ENCODE measurements at places on chromosomes 2 and 18.

GRCh38 chr2:25062511-25062917 is 20.6 kb downstream of the EFR3B start:
- no peak for DNase-seq

- no peak for DNase-seq
Measured at GRCh38 chr2:53856272-53856671, 3.5 kb downstream of the GPR75 start.

- DNase-seq: no peak
Measured at GRCh38 chr2:120876526-120877280, 141.0 kb downstream of the GLI2 start.

DNA sequence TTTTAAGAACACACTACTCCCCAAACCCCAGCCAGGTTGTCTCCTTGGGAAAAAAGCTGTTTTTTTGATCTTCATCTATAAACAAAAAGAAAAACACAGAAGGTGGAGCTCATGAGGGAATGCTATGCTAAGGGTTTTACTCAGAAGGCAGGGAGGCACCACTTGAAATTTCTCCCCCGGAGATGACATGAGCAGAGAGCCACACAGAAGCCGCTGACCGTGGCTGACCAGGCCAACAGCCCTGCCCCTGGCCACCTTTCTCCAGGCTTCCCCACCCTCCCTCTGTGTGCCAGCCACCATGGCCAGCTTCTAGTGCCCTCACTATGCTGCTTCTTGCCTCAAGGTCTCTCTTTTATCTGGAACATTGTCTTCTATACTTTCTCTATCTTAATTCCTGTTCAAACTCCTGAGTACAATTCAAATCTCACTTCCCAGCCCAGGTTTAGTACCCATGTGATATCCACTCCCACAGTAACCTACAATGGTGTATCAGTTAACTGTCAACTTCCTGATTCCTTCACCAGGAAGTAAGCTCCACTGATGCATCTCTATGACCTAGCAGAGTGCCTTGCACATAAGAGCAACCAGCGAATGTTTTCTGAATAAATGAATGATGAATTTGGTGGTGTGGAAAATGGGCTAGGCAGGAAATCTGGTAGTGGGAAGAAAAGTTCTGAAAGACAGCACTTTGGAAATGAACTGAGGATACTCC is 15.3 kb downstream of the LAPTM4A start:
- DNase-seq: no peak

- DNase-seq: no peak
Measured at GRCh38 chr2:98300141-98300874, 45.9 kb upstream of the CNGA3 start.

GRCh38 chr18:47342566-47342965 is 91.1 kb upstream of the SKOR2 start:
- DNase-seq: no peak

- DNase-seq: no peak
Measured at GRCh38 chr2:108884619-108885018, 98.0 kb downstream of the CCDC138 start.

GRCh38 chr18:30971338-30971956 is 71.1 kb downstream of the DSC3 start:
- DNase-seq: peak; percentile 32

GRCh38 chr2:109452318-109453305 is 161.2 kb downstream of the SEPTIN10 start:
- no peak for DNase-seq

- DNase-seq: no peak
Measured at GRCh38 chr2:208315081-208315788, 49.2 kb downstream of the PIKFYVE start.

- no peak for DNase-seq
Measured at GRCh38 chr2:129781749-129782632, 197.5 kb upstream of the RAB6C start.

DNA sequence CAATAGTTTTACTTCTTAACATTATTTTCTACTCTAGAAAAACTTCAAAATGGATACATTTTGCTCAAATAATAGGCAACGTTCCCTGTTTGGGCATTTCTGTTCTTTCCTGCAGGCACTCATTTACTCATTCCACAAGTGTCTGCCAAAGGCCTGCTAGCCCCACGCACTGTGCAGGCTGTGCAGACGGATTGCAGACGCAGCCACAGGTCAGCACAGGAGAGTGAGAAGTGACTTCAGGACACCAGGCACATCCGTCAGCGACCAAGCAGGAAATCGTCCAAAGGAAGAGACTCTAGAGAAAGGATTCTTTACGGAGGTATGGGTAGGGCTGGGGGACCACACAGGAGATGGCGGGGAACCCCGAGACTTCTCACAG is 103.0 kb upstream of the AGAP1 start:
- DNase-seq: no peak

- DNase-seq: no peak
Measured at GRCh38 chr2:59462422-59463197, 1090.8 kb downstream of the BCL11A start.

GRCh38 chr18:55699233-55699765 is 111.3 kb upstream of the TCF4 start:
- DNase-seq: no peak

- no peak for DNase-seq
Measured at GRCh38 chr2:53104263-53104662, 663.3 kb upstream of the CHAC2 start.

DNA sequence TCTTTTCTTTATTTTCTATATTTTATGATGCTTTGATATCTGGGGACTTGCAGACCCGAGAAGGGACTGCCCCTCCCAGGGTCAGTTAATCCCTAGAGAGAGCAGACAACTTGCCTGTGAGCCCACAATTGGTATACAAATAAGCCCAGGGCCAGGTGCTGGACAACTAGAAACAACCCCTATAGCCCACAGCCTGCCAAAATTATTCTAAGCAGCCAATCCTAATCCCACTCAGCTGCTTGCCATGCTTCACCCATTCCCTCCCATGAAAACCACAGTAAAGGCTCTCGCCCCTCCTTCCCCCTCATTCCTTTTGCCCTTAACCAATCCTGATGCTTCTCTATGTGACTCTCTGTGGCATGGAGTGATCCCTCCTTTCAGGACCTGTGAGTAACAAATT is 380.7 kb downstream of the RBM43 start:
- DNase-seq: no peak

DNA sequence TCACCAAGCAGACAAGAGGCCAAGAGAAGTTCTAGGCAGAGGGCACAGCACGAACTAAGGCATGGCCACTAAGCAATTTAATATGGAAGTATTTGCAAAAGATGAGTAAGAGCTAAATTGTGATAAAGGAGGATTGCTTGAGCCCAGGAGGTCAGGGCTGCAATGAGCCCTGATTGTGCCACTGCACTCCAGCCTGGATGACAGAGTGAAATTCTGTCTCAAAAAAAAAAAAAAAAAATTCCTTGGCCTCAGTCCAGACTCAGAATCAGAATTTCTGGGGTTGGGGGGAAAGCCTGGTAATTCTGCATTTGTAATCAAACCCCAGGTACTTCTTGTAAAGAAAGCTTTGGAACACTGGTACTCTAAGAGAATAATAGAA is 46.8 kb upstream of the RTN4 start:
- no peak for DNase-seq

- DNase-seq: no peak
Measured at GRCh38 chr18:3139406-3139805, 80.4 kb downstream of the MYOM1 start.

DNA sequence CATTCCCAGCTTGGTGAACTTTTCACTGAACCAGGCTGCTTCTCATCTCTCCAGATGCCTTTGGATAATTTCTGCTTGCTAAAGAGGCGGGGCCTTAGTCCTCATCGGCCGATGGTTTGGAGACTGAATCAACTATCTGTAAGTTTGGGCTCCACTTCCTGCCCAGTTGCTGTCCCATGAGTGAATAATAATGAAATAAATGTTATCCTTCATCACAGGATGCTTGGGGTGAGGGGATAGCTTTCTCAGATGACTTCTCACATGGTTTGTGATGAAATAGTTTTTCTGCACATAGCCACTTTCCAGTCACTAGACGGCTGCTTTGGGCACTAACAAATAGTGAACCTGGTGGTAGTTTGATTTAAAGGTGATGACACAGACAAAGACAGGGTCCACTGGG is 376.6 kb upstream of the TRIB2 start:
- DNase-seq: no peak

GRCh38 chr2:166091439-166091838 is 36.4 kb downstream of the SCN1A start:
- DNase-seq: no peak

DNA sequence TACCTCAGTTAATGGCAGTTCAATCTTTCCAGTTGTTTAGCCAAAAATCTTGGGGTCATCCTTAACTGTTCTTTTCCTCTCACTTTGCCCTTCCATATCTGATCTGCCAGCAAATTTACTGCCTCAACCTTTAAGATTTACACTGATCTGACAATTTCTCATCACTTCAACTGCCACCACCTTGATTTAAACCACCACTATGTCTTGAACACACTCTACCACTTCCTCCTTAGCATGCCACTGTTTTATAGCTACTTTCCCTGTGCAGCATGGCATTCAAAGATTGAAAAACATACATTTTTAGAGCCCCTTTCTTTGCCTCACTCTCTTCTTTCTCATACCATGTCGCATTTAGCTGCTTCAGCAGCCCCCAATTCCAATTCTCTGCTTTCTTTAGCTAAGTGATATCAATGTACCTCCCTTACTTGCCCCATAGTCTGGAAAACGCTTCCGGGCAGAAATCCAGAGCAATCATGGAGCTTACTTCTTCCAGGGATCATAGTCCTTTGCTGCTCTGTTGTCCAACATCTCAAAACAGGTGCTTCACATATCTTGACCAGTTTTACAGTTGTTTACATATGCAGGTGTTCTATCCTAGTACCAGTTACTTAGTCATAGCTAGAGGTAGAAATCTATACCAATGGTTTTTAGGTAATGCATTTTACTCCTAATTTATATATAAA is 10.9 kb downstream of the PGAP1 start:
- DNase-seq: peak; percentile 39

GRCh38 chr18:5630057-5630899 is 86.5 kb upstream of the EPB41L3 start:
- peak; percentile 71 for DNase-seq

- DNase-seq: no peak
Measured at GRCh38 chr2:60521626-60522025, 31.8 kb downstream of the BCL11A start.

- DNase-seq: no peak
Measured at GRCh38 chr2:69995511-69995910, 34.1 kb upstream of the ASPRV1 start.

DNA sequence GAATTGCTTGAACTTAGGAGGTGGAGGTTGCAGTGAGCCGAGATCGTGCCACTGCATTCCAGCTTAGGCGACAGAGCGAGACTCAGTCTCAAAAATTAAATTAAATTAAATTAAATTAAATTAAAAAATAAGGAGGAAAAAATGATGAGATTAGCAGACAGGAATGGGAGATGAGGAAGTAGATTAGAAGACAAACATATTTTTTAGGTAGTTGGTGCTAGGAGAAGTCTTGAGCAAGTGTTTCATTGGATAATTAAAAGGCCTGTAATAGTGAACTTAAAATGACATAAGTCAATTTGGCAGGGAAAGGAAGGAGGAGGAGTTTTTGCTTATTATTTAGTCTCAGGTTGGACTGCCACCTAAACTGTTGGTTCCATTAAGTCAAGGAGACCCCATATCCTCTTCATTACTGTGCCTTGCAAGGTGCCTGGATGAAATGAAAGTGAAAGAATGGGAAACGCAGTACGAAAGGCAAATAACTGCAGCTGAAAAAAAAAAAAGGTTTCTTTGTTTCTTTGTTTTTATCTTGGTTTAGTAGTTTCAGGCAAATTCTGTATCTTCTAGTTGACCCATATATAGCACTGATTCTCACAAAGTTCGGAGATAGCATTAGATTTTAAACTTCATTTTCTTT is 162.0 kb downstream of the SLC8A1 start:
- no peak for DNase-seq

DNA sequence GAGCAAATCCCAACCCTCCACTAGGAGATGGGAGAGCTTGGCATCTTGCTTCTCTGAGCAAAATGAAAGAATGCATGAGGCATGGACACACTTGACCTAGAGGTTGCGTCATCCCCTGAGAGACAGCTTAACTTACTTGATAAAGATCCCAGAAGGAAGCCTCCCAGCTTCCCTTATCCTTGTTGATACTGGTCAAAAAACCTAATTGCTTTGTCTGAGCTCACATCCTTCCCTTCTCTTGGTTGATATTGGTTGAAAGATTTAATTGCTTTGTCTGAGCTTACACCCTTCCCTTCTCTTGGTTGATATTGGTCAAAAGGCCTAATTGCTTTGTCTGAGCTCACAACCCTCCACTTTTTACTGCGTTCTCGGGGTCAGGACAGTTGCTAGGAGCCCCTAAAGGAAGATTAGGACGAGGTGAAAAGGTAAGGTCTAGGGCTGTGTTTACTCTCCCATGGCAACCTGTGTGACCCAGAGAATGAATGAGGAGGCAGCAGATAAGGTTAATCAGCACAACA is 12.2 kb upstream of the BOD1L2 start:
- no peak for DNase-seq

DNA sequence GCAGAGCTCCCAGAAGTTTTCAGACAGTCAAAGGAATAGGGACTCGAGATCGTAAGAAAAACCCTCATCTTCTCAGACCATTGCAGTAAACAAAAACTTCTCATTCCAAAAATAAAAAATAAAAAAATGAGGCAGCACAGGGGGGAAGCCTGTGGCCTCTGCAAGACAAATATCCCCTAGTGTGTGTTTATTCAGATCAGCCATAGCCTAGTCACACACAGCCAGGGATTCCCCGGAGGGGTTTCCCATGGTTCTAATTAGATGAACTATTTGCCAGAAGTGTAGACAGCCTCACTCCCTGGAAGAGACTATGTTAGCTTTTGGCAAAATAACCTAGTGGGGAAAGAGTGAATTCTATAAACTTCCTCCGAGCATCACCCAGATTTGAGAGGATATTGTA is 122.9 kb upstream of the KLF7 start:
- DNase-seq: peak; percentile 60

- DNase-seq: no peak
Measured at GRCh38 chr2:23746141-23746863, 180.6 kb downstream of the ATAD2B start.

- no peak for DNase-seq
Measured at GRCh38 chr2:30248791-30249190, 17.5 kb downstream of the LBH start.

DNA sequence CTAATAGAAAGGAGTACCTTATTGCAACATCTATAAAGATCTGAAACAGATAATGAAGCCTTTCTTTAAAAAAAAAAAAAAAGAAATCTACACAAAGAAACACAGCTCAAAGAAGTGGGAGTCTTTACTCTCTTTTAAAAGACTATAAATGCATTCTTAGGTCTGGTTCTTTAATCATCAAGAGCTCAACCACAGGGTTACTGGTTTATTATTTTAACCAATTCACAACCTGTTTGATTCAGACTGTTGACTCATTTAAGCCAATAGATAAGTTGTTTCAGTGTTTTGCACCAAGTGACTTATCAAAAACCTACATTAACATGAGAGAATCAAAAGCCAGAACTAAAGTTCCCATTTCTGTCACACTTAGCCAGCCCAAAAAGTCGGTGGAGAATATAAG is 93.1 kb downstream of the TCF4 start:
- no peak for DNase-seq

All from activated CD4-positive, alpha-beta T cell treated with anti-CD3 and anti-CD28 coated beads, Interleukin-10, Interleukin-2, amounts not matched to agents 100 ng/mL and 50 ng/mL, durations not matched to agents 16 hours and 8 hours (primary cell).